H9 (cell line): ENCODE measurements at places on chromosomes 7 and 10. TPM values are rescaled to one million over a fixed set of nuclear protein-coding genes. Genes with fewer than 3 reads are reported as not detected.

DNA sequence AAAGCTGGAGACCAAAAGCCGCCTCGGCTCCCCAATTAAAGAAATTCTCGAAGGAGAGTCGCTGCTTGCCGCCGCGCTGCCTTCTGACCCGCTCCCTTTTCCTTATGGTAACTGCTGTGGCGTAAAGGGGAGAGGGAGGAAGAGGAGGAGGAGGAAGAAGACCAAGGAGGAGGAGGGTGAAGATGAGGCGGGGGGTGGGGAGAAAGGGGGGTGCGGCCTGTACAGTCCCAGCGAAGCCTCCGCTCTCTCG is 388 bp downstream of the CNOT4 start:
- DNase-seq = no peak
- H3K4me3 ChIP-seq = no peak overlapping the region
- no peaks in the 10 kb centered on the region for H3K27me3 ChIP-seq

DNA sequence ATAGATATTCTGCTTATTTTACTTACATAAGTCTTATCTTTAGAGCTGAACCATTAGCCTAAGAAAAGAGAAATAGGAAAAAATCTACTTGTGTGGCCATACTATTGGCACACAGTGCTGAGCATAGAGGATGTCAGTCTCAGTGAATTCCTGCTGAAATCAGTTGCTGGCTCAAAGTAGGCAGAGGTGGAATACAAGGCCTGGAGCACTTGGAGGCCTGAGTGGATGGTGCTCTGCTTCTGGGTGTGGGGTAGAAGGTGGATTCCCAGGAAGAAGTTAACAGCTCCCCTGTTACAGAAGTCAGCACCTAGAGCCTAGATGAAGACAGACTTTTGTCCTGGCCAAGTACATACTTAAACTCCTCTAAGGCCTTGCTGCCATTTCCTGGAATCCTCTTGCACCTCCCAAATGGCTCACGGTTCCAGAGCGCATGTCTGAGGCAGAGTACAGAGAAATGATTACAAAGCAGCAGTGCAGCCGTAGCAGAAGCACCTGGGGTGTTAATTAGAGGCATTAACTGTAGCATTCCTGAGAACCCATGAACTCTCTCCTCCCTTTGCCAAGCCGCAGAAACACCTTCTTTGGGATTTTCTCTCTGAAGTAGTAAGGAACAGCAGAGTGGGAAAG is 18.0 kb upstream of the XPNPEP1 start:
- H3K4me3 ChIP-seq = no peak overlapping the region
- DNase-seq = no peak
- no peaks in the 10 kb centered on the region for H3K27me3 ChIP-seq
- no peaks in the 10 kb centered on the region for H3K4me1 ChIP-seq
- no peaks in the 10 kb centered on the region for H3K36me3 ChIP-seq
- no peak overlapping the region for H3K27ac ChIP-seq

DNA sequence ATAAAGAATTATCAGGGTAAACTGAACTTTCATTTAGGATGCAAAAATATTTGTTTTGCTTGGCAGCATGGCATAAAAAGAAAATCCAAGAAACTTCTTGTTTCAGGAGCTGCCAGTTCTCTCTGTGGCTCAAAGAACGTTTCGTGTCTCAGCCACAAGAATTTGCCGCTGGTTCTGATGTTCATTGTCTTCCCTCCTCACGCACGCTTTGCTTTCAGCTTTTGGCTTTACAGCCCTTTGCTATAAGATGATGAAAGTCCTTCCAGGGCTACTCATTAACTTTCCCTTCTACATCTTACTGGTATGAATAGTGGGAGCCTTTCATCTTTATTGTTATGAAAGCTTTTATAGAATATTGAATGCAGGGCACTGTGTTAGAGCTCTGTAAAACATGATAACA is 124.7 kb downstream of the BICC1 start:
- H3K27me3 ChIP-seq = no peaks in the 10 kb centered on the region
- no peak overlapping the region for H3K27ac ChIP-seq

GRCh38 chr7:105353752-105354328 is 34.9 kb downstream of the SRPK2 start:
- DNase-seq = no peak
- peaks cover 2% of the 10 kb centered on the region; the same call in 1 of the 2 replicates for H3K4me1 ChIP-seq
- no peak overlapping the region for H3K4me3 ChIP-seq
- H3K36me3 ChIP-seq = no peaks in the 10 kb centered on the region; the same call in 2 of the 3 replicates

- H3K27me3 ChIP-seq = no peaks in the 10 kb centered on the region
- no peak for DNase-seq
- no peak overlapping the region for H3K27ac ChIP-seq
- no peak overlapping the region for H3K4me3 ChIP-seq
Observed at GRCh38 chr10:51231754-51232153, 157.5 kb downstream of the PRKG1 start.

ANKRD16 gene
- total RNA-seq = 9.2 and 11.4 TPM in 2 replicates

SRRM3 gene
- 10.7 and 11.0 TPM in 2 replicates for total RNA-seq
